ENCODE measurements at places on chromosomes 16 and 17.

- DNase-seq = no peak
Observed at GRCh38 chr17:728911-729310, 3.5 kb upstream of the TLCD3A start.

GRCh38 chr17:58811290-58811689, 55.6 kb downstream of the PPM1E start:
- DNase-seq = no peak

DNA sequence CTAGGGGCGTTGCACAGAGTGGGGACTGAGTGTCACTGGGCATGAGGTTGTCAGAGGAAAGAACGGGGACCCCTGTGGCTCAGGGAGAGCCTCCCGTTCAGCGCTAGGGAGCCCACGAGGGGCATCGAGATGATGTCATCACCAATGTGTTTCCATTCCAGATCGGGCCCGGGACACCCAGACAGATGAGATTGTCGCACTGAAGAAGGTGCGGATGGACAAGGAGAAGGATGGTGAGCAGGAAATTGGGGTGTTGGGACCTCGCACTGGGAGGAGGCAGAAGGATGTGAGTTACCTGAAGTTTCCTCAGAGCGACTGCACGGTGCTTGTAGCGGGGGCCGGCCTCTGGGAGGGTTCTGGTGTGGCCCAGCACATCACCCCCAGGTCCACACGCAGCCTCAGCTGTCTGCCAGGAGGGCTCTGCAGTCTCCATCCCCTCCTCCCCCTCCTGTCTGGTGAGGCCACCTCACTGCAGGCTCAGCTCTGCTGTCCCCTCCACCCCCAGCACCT, 4.0 kb downstream of the CDK10 start:
- DNase-seq = no peak

DNA sequence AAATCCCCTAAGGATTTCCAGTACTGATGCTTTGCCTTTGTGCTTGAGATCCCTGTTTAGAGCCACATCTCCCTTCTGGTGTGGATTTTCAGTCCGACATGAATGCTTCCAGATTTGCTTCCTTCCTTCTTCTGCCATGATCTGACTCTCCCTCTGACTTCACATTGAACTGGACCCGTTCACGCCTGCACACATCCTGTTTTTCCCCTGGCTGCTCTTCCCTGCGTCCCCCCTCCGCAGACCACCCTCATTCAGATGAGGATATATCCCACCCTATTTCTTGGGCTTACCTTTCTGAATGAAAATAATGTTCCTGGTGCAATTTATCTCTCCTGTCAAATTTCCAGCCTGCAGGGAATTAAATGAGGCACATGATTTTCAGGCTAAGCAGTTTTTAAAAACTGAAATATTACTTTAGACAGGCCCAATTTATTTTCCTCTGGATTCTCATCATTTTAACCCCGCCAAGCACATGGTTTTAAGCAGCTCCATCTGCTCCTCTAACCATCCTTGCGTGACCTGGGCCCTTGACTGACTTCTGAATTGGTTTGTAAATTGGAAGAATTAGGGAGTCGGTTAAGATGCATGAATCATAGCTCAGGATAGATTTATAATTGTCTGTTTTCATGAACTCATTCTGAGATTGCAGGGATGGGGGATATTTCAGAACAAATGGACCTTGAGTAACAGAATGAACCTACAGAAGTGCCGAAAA, 59.2 kb downstream of the BMERB1 start:
- DNase-seq = no peak

DNA sequence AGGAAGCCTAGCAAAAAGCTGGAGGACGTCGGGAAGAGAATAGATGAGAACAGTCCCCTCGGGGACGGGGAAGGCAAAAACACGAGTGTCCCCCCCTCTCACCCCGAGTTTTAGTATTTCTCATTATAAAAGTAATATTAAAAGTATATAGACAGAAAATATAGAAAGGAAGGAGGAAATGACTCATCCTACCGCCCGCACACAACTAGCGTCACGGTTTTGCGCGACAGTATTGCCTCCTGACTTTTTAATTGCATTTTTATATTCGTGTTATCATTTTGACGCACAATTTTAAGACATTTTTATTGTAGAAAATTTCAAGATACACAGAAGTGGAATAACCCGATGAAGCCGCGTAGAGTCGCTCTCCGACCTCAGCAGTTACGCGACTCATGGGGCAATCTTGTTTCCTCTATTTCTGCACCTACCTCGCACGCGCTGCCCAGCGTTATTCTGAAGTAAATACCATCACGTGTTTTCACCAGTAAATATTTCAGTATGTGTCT, 652 bp upstream of the SLC25A19 start:
- peak; percentile 56 for DNase-seq

DNA sequence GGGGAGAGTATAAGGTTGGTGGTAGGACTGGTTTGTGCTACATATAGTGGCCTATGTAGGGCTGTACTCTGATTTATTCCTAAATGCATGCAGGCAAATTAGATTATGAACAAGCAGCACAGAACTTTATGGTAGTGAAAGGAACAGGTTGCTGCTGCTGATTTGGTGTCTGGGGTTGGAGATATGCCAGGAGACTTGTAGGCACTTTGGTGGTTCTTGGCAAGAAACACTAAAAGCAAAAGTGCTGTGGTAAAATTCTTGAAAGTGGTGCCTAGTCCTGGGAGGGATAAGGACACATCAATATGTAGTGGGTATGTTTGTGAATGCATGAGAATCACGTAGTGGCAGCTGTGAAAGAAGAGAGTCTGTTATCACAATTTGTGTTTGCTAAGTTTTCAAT, 2126.0 kb downstream of the TP53TG3F start:
- DNase-seq = no peak

DNA sequence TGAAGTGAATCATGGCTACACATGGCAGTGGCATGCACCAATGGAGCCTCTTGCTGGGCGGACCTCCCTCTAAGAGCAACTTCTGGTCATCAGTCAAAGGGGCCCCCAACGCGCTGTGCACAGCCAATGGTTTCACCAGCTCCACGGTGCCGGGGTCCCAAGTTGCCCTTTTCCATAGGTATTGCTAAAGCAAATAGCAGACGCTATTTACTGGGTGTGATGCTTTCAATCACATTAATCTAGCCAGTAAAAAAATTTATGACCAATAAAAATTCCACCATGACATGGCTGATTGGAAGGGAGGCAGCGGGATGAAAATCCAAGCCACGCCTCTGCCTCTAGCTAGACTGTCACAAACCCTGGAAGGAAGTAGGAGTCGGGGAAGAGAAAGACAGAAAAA, 680.3 kb upstream of the SOX9 start:
- DNase-seq = no peak

- DNase-seq = no peak
Observed at GRCh38 chr16:78005881-78006280, 16.5 kb upstream of the CLEC3A start.

GRCh38 chr16:8935989-8936388, 27.7 kb downstream of the USP7 start:
- DNase-seq = no peak

GRCh38 chr16:79862601-79863000, 262.1 kb upstream of the MAF start:
- no peak for DNase-seq

GRCh38 chr17:57874434-57875289, 24.8 kb upstream of the MRPS23 start:
- DNase-seq = peak; percentile 10

GRCh38 chr17:39740357-39741111, 2.8 kb downstream of the GRB7 start:
- no peak for DNase-seq

- no peak for DNase-seq
Observed at GRCh38 chr16:14289692-14290340, 218.7 kb downstream of the MRTFB start.

DNA sequence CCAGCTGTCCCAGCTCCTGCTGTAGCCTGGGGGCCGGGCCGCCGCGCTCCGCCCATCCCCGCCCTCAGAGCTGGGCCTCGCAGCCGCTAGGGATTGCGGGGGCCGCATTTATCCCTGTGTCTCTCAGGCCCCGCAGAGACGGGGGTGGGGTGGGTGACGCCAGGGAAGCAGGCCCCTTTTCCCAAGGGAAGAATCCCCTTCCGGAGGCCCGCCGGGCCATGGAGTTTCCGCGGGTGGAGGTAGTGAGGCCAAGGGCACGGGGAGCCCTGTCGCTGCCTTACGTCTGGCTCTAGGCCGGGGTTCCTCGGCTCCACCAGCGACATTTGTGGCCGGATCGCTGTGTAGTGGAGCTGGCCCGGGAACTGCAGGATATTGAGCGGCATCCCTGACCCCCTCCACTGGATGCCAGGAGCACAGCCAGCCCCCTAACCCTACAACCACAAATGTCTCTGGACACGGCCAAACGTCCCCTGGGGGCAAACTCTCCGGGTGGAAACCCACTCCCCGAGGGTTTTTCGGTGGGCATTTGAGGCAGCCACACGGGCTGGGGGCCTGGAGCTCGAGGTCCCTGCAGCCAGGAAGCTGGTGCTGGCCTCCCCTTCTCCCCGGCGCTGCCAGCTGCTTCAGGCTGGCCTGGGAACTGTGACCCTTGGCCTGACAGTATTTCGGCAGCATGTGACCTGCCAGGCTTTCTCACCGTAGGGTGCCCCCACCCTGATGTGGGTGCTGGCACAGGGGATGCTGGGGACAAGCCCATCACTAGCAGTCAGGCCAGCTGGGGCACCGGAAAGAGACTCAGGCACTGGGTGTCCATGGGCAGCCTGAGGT, 12.0 kb upstream of the CD300A start:
- DNase-seq = peak; percentile 61

GRCh38 chr17:72977771-72978417, 114.6 kb downstream of the SLC39A11 start:
- no peak for DNase-seq

DNA sequence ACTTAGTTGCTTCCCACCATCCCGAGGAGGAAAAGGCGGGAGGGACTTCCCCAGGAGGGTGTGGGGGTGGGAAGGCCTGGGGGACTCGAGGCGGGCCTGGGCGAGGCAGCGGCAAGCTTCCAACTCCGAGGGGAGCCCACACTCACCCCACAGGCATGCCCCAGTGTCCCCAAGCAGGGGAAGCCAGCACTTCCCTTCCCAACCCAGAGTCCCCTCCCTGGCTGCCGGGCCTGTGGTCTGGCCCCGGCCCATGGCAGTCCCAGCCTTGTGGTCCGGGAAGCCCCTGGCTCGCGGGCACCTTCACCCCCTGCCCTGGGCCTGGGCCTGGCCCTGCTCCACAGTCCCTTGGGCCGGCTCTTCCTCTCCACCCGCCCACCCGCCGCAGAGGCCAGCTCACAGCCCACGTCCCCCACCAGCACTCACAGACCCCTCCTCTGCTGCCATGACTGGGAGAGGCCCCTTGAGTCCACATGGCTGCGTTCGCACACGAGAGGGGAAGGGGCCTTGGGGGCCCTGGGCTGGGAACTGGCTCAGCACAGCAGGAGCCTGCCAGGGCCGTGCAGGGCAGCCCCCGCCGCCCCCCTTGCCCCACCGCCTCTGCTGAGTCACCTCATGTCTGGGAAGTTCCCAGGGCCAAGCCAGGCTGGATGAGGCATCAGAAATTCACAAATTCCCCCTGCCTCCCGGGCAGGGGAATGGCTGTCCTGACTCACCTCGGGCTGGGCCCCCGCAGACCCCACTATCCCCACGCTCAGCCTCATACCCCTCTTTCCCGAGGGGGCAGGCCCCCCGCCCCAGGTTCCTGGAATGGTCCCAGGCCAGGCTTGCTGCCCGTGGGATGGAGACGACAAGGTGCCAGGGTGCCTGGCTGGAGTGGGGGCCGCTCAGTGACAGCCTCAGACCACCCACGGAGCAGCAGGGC, 27.8 kb downstream of the BAHCC1 start:
- no peak for DNase-seq

GRCh38 chr16:86024210-86024609, 125.2 kb downstream of the IRF8 start:
- no peak for DNase-seq

- DNase-seq = peak; percentile 9
Observed at GRCh38 chr17:19338031-19338990, 24.2 kb downstream of the B9D1 start.

DNA sequence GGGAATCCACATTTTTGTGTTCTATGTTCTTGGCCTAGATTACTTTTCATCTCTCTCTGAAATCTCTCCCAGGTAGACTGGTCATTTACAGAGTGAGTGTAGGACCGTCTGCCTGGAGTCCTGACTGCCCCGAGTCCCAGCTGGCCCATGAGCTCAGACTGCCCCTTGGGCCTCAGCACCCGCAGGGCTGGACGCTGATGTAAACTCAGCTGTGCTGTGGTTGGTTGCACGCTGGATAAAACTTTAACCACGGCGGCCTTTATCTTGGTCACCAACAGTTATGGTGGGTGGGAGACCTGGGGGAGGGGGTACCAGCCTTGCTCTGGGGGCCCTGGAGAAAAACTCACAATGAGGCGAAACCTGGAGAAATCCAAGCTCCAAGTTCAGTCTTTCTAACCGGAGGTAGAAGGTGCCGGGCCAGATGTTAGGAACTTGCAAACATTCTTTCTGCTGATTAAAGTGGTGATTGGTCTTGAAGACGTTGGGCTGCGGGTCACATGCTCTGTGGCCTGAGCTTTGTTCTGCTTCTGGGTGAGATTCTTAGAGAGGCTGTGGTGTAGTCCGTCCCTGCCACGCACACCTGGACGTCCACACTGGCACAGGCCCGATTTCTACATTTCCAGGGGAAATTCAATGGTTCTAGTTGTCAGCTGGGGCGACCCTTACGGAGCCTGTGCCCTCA, 6.9 kb downstream of the METRNL start:
- DNase-seq = no peak

- DNase-seq = no peak
Observed at GRCh38 chr16:11171757-11172299, 84.2 kb downstream of the SOCS1 start.

DNA sequence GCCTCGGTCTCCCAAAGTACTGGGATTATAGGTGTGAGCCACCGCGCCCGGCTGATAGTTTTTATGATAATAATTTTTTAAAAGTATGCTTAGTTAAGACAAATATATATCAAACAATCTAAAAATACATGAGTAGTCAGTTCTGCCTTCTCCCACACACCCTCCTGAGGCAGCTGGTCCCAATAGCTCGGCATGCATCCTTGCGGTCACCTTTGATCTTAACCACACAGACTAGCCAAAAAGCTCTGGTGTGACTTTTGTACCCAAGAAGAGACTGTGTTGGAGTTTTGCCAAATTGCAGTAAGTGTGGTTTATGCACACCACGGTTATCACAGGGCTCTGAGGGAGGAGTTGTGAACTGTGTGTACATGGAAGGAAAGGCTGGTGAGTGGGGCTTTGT, 25.6 kb downstream of the ATP6V0A1 start:
- DNase-seq = peak; percentile 55

- DNase-seq = no peak
Observed at GRCh38 chr17:4405038-4405669, 28.6 kb upstream of the SPNS3 start.

DNA sequence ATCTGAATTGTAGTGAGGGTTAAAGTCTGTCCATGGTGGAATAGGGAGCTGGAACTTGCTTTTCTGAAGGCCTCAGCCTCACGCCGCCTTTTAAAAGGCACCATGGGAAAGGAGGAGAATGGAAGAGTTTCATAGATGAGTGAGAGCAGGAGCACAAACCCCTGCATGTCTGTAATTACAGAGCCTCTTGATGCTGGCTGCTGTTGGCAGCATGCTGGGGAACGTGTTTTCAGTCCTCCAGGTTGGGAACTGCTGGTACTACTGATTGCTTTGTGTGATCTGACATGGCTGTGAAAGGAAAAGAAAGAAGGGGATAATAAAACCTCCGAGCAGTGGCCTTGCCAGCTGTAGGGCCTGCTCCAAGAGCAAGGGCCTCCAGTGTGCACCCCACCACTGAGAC, 16.8 kb upstream of the DYNLL2 start:
- DNase-seq = no peak

GRCh38 chr16:89167425-89167941, 4.1 kb upstream of the CDH15 start:
- peak; percentile 54 for DNase-seq

GRCh38 chr17:82876602-82877379, 37.0 kb upstream of the ZNF750 start:
- no peak for DNase-seq

Data from stimulated activated CD8-positive, alpha-beta memory T cell treated with anti-CD3 and anti-CD28 coated beads, Interleukin-7, amount 100 ng/mL, for 4 hours (primary cell).